ENCODE measurements at places on chromosomes 12 and 14.

DNA sequence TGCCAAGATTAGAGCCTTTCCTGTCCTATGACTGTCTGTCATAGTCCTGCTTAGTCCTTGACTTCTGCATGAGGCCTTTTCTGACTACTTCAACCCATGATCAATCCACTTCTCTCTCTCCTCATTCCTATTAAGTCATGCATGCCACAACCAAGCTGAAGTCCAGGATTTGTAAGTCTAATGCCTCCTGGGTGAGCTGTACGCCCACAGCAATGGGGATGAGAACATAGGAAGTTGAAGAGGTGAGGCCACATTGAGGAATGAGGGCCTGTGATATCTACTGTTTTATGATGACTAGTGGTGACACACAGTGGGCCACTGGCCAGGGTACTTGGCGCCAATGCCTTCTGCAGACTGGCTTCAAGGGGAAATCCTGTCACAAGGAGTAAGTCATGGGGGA lies 994.1 kb upstream of the TMEM132C start:
- DNase-seq = no peak

- peak; percentile 30 for DNase-seq
Measured at GRCh38 chr12:118136559-118137003, 657 bp downstream of the PEBP1 start.

DNA sequence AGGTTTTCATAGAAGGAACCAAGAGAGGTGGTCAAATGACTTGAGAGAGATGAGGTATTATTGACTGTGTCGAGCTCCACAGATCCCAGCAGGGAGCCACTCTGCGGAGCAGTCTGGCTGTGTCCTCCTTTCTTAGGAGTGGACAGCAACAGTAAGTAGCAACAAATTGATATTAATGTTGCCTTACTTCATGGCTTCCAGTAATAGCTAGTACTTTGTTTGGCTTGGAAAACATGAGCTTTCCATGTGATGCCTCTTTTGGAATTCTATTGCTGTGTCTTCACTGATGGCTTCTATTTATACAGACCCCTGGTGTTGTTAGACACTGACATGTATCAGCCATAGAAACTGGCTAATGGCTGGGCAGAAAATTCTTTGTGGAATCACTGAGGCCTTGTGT lies 531.2 kb upstream of the CCDC196 start:
- no peak for DNase-seq

GRCh38 chr14:65850429-65851135 lies 438.1 kb downstream of the FUT8 start:
- peak; percentile 22 for DNase-seq

GRCh38 chr12:119274636-119275065 lies 59.9 kb upstream of the CCDC60 start:
- no peak for DNase-seq

GRCh38 chr12:66290716-66291200 lies 11.5 kb upstream of the HELB start:
- DNase-seq = no peak

DNA sequence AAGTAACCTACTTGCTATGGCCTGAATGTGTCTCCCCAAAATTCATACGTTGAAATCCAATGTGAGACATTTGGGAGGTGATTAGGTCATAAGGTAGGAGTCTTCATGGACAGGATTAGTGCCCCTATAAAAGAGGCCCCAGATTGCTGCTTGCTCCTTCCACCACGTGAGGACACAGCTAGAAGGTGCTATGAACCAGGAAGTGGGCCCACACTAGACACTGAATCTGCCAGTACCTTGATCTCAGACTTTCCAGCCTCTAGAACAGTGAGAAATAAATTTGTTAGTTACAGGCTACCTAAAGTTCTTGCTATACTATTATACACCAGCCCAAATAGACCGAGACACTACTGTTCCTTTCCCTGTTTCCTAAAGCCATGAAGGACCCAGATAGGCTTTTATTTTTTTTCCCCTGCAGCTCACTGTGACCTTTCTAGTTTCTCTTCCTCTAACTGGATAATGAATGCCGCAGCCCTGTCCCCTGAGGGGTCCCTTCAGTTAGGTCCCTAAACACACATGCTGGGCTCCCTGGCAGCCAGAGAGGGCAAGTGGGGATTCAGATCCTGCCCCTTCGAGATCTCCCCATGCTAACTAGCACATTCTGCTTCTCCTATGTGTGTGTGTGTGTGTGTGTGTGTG lies 19.3 kb downstream of the SLC25A3 start:
- DNase-seq = no peak

DNA sequence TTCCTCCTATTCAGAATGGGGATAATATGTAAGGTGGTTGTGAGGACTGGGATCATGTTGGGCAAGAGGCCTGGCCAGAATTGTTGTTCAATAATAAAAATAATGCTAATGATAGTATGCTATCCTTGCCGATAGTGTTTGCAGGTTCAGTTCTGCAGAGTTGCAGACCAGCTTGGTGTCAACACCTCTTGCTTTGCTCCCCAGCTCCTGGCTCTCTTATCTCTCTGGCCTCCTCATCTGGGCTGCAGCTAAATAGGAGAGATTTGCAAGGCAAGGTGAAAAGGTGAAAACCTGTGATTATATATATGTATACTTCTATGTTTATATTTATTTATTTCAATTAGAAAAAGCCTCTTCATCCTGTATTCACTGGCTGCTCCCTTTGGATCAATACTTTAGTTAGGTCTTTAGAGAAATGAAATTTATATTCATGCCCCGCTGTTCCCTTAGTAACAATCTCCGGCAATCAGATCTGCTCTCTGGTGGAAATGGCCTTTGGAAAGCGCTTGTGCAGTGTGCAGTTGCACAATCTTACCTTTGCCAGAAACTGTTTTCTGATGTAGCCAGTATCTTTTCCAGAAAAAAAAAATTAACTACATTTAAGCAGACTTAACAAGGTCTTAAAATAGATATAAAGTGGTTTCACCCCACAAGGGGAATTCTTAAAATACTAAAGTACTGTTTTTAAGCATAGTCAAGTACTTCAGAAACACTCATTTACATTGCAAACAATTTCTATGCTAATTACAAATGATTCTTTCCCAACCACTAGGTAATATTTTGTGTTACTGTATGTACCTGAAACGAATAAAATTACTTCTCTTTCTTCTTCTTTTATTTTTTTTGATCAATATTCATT lies 19.1 kb upstream of the ACVR1B start:
- no peak for DNase-seq

DNA sequence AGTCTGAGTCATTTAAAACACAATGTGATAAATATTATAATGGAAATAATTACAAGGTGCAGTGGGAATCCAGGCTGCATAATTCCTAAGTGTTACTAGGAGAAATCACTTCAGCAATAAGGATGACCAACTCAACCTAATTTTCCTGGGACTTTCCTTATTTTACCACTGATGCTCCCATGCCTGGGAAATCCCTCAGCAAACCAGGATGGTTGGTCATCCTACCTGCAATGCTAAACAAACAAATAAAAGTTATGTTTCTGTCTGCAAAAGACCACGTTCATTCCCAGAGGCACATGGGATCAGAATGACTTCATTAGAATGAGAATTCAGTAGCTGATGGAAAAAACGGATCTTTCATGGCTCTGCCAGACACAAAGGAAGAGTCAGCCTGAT lies 130.8 kb upstream of the RAP1B start:
- no peak for DNase-seq

DNA sequence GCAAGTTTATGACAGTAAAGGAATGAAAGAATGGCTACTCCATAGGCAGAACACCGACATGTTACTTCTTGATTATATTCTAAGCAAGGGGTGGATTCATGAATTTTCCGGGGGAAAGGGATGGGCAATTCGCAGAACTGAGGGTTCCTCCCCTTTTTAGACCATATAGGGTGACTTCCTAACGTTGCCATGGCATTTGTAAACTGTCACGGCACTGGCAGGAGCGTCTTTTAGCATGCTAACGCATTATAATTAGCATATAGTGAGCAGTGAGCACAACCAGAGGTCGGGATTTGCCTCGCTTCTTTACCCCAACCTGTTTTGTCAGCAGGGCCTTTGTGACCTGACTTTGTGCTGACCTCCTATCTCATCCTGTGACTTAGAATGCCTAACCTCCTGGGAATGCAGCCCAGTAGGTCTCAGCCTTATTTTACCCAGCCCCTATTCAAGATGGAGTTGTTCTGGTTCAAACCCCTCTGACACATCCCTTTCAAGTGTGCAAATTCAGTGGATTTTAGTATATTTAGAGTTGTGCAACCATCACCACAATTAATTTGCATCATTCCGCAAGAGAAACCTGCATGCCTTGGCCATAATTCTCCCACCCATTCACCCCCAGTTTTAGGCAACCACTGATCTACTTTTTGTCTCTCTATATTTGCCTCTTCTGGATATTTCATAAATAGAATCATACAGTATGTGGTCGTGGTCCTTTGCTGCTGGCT lies 27.4 kb downstream of the PALS1 start:
- DNase-seq = no peak

DNA sequence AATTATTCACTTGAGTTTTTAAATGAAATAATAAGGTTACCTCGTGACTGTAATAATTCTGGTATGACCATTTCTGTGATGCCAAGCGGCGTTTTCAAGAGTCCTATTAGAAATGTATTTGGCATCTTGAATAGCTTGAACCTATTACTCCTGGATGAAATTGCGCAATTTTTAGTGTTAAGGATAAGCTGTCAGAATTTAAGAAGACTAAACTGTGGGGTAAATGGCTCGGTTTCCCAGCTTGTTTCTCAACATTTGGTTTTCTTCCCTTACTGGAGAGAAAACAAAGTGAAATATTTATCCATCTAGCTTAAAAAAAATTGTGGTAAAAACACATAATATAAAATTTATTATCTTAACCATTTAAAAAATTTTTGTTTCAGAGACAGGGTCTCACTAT lies 26.8 kb downstream of the PCNX1 start:
- DNase-seq = no peak

- DNase-seq = no peak
Measured at GRCh38 chr12:106671840-106672239, 89.0 kb downstream of the RFX4 start.

GRCh38 chr12:38892087-38892786 lies 13.2 kb downstream of the CPNE8 start:
- DNase-seq = no peak

- no peak for DNase-seq
Measured at GRCh38 chr12:123748661-123749060, 13.4 kb upstream of the DNAH10 start.
